ENCODE measurements at places on chromosomes 4 and X.

GRCh38 chr4:78476108-78476704 lies 75.4 kb upstream of the ANXA3 start:
- DNase-seq, result no peak

- DNase-seq, result no peak
Measured at GRCh38 chrX:153992180-153992579, 19.6 kb downstream of the TMEM187 start.

DNA sequence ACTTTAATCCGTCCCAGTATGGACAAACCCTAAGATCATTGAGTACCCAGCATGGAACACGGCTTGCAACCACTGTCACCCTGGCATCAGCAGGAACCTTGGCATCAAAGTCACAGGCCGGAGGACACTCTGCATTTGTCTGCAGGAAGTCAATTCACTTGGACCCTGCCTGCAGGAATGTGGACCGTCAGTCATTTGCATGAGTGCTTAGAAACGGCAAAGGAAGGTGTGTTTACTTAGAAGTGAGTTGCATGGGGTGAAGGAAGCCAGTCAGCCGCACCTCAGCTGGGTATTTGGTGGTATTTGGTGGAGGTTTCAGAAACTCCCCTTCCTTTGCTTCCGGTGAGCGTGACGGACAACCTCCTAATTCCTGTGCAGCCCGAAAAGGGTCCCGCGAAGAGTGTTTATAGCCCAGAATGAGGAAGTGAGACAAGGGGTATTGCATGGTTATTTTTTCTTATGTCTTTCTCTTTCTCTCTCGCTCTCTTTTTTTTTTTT lies 15.5 kb downstream of the P2RY8 start:
- DNase-seq, result peak; percentile 76

DNA sequence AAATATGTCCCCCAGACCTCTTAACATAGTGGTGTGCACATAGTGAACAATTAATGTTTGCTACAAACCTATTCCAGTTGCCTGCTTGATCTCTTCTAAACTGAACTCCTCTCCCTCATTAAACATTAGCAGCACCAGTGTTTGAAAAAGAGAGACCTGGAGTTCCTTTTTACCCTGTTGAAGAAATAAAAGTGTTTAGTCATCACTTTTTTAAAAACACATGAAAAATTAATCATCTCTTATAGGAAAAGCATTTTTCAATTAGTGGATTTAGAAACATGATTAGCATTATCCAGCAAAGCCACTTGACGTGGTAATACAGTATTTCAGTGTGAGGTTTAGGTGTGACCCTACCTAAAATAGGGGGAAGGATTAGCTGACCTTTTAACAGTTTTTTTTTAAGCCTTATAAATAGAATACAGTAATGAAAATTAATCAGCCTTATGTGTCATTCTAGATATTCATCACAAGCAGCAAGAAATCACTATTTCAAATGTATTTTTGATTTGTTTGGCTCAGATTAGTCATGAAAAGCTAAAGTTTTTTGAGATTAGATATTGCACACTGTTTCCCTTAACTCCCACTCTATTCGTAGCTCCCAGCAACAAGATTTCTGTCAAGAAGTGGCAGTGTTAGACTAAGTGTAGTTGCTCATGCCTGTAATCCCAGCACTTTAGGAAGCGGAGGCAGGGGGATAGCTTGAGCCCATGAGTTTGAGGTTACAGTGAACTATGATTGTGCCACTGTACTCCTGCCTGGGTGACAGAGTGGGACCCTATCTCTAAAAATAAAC lies 26.2 kb downstream of the CUL4B start:
- no peak for DNase-seq

DNA sequence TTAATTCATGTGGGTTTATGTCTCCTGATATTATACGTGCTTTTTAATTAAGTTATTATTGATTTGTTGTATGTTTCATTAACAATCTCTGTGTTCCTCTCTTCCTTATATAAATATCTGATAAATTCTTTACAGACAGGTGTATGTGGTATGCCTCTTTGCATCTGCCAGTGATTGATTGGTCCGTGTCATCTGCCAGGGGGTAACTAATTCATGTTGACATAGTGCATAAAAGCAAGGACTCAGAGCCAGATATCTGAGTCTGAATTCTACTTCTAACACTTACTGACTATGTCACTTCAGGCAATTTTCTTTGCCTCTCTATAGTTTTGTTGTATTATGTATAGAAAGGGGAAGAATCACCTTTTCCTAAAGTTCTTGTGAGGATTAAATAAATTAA lies 5.2 kb upstream of the AMBN start:
- DNase-seq, result no peak

- no peak for DNase-seq
Measured at GRCh38 chr4:17173300-17173699, 274.9 kb upstream of the LDB2 start.

DNA sequence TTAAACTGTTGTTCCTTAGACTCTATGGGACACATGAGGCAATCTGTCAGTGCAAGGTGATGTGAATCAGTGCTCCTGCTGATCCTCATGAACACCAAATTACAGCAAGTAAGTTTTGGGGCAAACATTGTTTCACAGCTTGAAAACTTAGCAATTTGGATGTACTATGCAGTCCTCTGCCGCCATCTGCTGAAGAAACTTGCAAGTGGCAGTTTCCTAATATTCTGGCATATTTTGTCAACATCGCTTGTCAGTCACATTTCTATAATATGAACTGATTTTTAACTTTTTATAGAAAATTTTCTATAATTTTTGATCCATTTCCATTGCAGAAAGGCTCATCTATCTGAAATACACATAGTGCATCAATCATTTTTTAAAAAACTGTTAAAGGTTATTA lies 56.3 kb downstream of the ZAR1 start:
- no peak for DNase-seq

GRCh38 chrX:56833626-56834025 lies 104.6 kb downstream of the NBDY start:
- DNase-seq, result no peak

- no peak for DNase-seq
Measured at GRCh38 chr4:66736606-66737005, 808.7 kb downstream of the CENPC start.

DNA sequence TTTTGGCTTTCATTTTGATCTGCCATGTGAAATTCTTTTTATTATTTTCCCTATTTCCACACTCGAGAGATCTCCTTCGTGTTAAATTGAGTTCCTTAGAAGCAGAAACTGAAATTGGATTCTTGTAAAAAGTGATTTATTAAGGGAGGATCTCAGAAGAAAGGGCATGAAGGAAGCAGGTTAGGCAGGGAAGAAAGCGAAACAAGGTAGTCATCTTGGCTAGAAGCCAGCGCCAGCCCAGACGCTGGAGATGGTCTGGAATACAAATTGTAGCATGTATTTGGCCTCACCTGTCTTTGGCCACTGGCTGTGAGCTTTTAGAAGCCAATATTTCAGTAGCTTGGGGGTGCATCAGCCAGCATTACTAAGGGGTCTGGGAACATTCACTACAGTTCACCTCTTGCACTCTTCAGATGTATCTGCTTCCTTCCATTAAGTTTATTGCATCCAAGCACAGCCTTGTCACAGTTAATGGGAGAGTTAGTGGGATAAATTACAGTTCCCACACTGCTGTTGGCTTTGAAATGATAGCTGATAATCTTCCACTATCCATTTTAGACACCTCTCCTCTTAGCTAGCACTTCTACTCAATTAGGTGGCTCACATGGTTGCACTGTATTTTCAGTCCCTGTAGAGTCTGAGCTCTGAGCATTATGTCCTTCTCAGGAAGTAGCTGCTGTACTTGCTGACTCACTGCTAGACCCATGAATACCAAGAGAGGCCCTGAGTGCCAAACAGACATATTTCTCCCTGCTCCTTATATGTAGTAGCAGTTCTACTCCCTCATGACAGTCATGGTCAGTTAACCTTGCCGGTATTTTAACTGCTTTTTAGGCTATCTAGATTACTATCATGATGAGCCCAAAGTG lies 14.6 kb downstream of the GRXCR1 start:
- no peak for DNase-seq

DNA sequence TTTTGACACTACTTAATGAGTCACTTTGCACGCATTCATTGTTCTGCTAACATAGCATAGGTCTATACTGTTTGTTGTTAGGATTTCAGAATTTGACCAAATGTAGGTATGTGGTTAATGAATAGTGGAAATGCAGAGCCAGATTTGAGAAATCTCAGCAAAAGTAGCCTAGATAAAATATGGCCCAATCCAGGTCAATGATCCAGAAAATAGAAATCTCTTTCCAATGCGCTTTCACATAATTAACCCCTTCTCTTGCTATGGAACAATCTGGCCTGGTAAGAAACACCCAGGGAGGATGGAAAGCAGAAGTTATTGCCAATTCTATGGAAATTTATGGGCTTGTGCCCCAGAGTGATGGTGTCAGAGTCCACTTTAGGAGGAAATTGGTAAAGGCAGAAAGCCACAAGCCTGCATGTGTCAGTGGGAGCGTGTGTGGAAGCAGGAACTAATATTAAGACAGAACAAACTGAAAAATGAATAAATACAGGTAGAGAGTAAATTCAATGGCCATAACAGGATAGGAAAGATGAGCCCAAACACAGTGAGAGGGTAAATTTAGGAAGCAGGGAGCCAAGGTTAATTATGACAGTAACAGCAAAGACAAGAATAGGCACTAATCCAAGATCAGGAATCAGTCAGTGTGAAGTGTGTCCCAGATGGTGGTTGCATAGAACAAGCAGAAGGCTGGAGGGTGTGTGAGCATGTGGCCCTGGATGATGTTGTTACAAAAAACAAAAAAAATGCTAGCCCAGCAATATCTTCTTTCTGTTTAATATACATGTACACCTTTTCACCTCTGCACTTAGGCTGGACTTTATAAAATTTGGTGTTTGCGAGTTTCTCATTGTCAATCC lies 102.9 kb downstream of the SYTL5 start:
- DNase-seq, result no peak

DNA sequence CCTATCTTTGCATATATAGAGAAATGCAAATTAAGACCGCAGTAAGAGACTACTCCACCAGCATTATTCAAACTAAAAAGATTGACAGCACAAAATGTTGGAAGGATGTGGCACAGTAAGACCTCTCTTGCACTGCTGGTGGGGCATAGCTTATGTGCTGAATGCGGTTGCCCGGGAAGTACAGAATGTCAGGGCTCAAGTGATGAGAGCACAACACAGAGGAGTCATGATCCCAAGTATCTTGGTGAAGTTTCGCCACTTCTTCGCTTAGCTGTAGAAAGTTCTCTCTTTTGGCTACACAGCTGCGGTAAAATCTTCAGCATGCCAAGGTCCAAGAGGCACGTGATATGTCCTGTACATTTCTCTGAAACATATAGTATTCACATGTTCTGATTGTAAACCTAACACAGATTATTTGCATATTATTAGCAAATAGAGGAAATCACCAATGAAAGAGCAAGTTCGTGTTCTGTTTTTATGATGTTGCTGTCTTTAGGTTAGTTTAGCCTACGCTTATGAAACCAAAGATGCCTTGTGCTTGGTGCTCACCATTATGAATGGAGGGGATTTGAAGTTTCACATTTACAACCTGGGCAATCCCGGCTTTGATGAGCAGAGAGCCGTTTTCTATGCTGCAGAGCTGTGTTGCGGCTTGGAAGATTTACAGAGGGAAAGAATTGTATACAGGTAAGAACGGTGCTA lies 55.0 kb downstream of the HTT-AS start:
- DNase-seq, result peak; percentile 20

GRCh38 chrX:151762802-151763201 lies 28.3 kb downstream of the CNGA2 start:
- no peak for DNase-seq
